ENCODE measurements at places on chromosomes 5 and 9.

- DNase-seq = no peak
These were observed 630.6 kb upstream of the SGCD start for GRCh38 chr5:155696362-155696761.

GRCh38 chr5:10151656-10152055 is 98.0 kb downstream of the ATPSCKMT start:
- DNase-seq = no peak

DNA sequence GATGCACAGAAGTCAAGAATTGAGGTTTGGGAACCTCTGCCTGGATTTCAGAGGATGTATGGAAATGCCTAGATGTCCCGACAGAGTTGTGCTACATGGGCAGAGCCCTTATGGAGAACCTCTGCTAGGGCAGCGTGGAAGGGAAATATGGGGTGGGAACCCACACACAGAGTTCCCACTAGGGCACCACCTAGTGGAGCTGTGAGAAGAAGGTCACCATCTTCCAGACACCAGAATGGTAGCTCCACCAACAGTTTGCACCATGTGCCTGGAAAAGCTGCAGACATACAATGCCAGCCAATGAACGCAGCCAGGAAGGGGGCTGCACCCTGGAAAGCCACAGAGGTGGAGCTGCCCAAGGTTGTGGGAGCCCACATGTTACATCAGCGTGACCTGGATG is 104.5 kb downstream of the STK32A start:
- no peak for DNase-seq

DNA sequence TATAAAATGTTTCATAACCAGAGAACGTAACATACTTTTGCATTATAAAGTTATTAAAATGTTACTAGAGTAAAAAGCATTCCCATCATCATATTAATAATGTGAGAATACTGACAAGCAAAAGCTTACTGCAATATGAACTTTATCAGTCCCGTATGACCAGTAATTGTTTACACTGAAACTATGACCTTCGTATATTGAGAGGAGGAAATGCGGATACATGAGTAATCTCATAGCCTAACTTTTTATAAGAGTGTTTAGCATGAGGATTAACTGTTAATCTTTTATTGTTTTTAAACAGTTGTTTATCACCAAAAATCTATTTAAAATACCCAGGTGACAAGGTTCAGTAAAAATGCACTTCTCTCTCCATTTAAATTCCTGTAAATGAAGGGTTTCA is 272.4 kb downstream of the SLF1 start:
- DNase-seq = no peak

DNA sequence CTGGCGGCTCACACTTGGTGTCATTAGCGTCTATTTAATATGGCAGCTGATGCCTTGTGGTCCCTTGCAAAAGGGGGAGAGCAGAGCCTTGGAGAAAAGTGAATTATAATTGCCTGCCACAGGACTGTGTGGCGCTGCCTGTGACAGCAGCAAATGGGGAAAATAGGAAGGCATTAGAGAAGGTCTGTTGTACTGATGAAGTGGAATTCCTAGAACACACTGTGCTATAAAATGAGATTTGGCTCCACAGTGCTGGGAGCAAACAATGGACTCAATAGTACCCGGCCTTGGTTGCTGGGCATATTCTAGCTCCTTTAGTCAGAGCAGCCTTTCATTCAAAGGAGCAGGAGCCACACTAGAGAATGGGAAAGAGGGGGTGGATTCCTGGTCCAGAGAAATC is 21.3 kb downstream of the SEMA6A start:
- DNase-seq = no peak

DNA sequence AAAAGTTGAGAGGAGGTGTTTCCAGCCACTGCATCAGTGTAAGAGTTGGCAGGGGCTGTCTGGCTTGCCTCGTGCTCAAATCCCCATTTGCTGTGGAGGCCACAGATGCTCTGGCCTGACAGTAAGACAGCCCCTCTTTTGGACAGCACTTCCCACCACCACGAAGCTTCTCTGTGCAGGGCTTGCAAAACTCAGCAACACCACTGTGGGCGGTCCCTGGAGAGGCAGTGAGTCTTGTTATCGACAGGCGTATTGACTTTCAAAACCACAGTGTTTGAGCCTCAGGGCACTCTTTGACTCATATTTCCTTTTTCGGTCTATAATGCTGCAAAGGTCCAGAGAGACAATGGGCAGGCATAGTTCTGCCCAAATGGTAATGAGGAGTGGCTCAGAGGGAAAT is 539.5 kb downstream of the EBF1 start:
- DNase-seq = no peak

DNA sequence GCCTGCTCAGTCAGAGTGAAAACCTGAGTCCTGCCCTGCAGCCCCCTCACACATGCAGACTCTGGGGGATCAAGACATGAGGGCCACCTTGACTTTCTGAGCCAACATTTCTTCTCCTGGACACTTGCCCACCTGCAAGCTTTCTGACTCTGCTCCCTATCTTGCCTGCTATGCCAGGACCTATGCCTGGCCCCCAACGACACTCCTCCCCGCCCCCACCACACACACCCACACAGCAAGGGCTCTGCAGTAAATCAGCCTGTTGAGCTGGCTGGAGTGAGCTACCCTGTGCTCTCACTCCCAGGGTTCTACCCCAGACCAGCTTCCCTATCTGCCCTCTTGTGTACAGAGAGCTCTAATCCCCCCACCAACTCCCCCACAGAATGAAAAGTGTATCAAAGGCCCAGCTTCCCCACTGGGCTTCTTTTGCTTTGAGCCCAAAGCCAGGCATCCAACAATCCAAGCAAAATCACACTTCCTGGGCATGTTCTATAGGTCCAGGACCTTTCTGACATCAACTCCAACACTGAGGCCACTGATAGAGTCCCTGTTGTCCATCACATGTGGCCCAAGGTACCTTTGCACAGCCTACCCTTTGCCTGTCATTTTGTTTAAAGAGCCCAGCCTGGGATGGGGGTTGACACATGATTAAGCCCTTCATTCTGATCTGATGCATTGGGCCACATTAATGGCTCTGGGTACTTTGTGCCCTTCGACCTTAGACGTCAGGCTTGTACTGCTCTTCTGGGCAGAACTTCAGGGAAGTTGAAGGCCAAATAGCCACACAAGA is 7.2 kb downstream of the PDLIM4 start:
- DNase-seq = no peak

- DNase-seq = no peak
These were observed 183.9 kb upstream of the DMAC1 start for GRCh38 chr9:7983490-7983889.

GRCh38 chr5:72234265-72234700 is 85.8 kb downstream of the MRPS27 start:
- DNase-seq = no peak

DNA sequence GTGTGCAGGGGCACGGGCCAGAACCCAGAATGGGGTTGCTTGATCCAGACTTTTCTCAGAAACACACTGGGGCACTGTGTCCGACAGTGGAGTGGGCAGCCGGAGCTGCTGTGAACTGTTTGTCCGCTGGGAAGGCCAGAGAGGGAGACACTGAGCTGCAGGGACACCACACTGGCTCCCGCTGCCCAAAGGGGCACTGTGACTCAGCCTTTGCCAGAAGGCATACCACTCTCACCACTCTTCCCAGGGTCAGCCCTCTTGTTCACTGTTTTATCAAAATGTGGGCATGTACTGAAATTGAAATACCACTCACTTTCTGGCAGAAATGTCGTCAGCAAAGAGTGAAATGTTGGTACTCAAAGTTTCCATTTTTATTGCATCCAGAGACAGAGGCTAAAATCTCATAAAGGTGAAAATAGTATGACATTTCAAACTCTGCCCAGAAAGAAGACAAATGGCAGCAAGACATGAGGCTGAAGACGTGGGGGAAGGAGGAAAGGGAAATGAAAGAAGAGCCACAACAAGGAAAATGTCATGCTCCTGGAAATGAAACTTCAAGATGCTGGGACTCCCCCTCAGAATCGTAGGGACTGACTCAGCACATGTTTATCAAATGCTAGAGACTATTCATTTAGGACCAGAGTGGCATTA is 4.5 kb upstream of the IL7R start:
- no peak for DNase-seq

DNA sequence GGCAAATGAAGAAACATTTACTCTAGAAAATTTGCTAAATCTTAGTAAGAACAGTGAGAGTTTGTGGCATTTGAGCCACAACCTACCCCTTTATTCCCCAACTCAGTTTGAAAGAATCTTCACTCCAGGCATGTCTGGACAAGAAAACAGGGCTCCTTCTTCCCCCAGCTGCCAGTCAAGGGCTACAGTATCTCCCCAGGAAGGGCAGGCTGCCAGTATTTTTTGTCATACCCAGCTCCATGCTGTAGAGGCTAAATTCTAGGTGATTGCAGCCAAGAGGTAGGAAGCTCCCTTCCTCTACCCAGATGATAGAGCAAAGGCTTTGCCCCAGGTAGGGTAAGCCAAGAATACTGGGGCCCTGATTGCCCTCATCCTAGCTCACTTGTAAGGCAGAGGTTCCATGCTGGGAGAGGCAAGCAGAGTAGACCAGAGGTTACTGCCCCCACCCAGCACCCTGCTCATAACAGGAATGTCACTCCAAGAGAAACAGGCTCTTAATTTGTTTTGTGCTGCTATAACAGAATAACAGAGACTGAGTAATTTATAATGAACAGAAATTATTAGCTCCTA is 20.0 kb upstream of the GRPEL2 start:
- DNase-seq = no peak

GRCh38 chr5:154369682-154370081 is 76.1 kb upstream of the SAP30L start:
- DNase-seq = no peak

- no peak for DNase-seq
These were observed 55.3 kb downstream of the BARX1 start for GRCh38 chr9:93899609-93900435.

DNA sequence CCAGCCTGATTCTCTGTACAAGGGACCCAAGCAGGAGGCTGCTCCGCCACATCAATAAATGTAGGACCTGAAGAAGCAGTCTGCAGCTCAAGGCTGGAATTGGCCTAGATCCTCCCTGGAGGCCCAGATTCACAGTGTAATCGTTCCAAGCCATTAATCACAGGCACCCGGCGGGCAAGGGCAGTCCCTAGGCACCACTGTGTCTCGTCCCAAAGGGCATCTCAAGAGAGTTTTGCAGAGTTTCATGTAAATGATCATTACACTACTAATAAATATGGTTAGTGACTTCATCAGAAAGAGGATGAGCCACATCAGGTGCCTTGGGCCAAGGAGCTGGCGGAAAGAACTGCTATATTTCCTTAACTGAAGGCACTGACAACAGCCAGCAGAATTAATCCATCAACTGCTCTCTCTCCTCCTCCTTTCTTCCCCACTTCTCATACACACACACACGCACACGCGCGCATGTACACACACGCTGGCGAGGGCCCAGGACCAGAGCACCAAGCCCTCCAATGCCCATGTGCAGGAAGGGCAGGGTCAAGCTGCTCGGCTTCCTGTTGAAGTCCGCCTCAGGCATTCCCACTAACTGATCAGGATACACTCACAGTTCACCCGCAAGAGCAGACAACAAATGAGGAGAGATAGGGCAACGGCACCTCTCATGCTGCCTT is 33.9 kb downstream of the GNAQ start:
- DNase-seq = peak; percentile 31

- DNase-seq = no peak
These were observed 113.0 kb upstream of the GPR151 start for GRCh38 chr5:146628950-146629349.

DNA sequence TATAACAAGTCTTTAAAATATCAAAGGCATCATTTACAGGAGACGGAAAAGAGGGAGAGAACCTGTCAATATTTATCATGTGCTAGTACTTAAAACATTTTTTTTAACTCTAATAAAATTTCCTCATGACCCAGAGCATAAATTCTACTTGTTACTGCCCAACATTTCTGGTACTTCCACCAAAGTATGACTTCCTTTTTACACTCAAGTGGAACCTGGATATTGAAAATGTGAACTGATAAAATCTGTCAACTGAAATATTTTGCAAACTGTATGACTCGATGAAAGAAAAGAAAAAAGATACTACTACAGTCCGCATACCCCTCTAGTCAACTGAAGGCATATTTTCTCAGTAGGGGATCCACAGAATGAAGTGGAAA is 37.1 kb downstream of the FAM13B start:
- no peak for DNase-seq

- DNase-seq = no peak
These were observed 69.4 kb downstream of the KLHL3 start for GRCh38 chr5:137666461-137666850.

DNA sequence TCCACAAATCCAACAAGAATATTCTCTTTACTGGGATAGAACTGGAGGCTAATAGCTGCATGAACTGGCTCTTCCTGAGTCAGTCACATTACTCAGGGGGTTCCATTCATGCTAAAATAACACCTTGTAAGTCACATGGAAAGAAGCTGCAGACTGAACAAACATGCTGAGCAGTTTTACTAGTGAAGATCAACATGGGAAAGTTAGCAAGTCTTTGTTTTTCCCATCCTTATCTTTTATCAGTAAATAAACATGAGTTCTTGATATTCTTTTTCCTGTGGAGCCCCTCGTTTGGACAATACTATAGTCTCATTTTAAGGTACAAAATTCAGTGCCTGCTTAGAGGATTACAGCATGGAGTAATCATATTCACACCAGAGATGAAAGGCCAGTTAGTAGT is 43.7 kb upstream of the TEK start:
- DNase-seq = no peak

DNA sequence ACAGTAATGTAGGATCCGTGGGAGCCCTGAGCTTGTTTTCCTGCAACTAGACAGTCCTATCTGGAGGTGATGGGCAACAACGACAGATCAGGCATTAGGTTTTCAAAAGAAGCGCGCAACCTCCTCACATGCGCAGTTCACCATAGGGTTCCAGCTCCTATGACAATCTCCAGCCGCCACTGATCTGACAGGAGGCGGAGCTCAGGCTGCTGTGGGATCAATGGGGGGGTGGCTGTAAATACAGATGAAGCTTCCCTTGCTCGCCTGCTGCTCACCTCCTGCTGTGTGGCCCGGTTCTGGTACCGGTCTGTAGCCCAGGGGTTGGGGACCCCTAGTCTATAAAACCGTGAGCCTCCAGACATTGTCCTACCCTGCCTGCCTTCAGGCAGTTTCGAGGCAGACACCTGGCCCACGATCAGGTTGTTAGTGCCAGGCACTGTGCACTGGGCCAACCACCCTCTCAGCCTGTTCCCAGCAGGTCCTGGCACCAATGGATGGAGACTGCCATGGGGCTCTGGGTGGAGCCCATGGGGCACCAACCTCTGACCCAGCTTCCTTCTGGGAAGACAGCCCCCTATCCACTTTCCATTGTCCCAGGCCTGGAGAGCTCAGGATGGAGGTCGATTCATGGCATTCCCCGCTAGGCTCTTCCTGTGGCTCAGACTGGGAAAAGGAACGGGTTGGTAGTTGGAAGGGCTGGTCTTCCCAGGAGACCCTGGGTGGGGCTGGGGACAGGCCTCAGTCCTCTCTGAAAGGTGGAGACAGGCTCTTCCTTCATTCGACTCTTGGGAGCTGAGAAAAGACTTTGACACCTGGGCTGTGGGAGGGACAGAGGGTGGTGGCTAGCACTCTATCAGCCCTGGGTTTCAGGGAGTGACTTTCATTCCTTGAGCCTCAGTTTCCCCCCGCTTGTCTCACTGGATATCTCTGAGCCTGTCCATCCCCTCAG is 1.7 kb downstream of the ENDOG start:
- no peak for DNase-seq

- peak; percentile 5 for DNase-seq
These were observed 487.5 kb upstream of the SGCD start for GRCh38 chr5:155839251-155840037.

- DNase-seq = no peak
These were observed 192.1 kb upstream of the RGMB start for GRCh38 chr5:98581112-98581997.

GRCh38 chr9:113516840-113517577 is 53.5 kb downstream of the RGS3 start:
- DNase-seq = no peak

- no peak for DNase-seq
These were observed 62.1 kb downstream of the GADD45G start for GRCh38 chr9:89666950-89667349.

GRCh38 chr5:137231540-137231939 is 267.6 kb downstream of the SPOCK1 start:
- no peak for DNase-seq

All from renal cortex interstitium (tissue), 15 donors.